ENCODE measurements at places on chromosomes 4 and X.

- DNase-seq, result no peak
These were observed 618.1 kb downstream of the PPP4R3C start for GRCh38 chrX:26845056-26845455.

DNA sequence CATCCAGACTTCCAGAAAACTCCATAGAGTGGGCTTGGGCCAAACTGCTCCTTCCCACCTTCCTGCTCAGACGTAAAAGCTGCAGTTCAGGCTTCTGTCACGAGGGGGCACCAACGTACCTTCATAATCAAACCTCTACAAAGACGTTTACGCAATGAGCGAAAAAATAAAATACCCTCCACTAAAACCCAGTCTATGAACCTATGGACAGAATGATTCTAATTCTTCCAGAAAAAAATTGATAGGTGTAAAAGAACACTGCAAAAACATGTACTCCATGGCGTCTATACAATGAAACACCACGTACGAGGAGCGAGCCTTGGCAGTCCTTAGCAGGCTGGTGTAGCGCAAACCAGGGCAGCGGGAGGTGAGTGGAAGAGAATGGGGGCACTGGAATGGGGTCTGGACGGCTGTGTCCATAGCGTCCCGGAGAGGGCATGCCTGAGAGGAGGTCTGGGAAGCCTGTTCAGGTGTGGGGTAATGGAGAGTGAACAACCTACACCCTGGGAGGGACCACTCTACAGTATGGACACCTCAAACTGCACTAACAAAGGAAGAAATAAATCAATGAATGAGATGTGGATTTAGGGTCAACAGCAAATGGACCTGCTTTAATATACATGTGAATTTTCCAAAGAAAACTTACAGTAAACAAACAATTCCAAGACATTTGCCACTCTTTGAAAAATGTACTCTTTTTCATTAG lies 14.4 kb upstream of the RAB40A start:
- DNase-seq, result peak; percentile 78

DNA sequence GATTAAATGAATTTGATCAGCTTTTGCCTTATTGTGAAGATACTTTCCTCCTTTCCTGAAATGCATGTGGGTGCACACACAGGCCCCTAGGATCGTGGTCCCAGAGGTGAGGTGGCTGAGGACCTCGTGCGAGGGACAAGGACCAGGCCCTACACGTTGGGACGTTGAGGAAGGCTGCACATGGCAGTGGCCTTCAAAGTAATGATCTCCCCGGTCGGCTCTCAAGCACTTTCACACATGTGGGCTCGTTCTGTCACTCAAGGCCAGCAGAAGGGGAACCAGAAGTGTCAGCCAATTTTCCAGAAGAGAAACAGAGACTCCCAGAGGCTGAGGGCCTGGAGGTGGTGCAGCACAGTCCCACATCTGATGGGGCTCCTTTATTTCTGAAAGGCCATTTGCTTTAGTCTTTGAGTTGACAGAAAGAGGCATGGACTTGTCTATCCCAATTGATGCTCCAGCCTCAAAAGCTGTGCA lies 196.8 kb downstream of the AFAP1 start:
- no peak for DNase-seq

GRCh38 chr4:8359193-8359592 lies 81.3 kb downstream of the ACOX3 start:
- no peak for DNase-seq

- no peak for DNase-seq
These were observed 106.4 kb upstream of the RPS6KA3 start for GRCh38 chrX:20373063-20373462.
